Activated CD4-positive, alpha-beta memory T cell treated with anti-CD3 and anti-CD28 coated beads, Interleukin-2, amount 10 ng/mL, durations not matched to agents 7 days and 5 days (primary cell): ENCODE measurements at places on chromosomes 16 and 17. TPM values are rescaled to one million over a fixed set of nuclear protein-coding genes. Genes with fewer than 3 reads are reported as not detected.

The MPP2 gene
- total RNA-seq = 0.48 TPM

The IRX6 gene
- total RNA-seq = not detected

The INCA1 gene
- total RNA-seq = 0.25 TPM

The HBZ gene
- total RNA-seq = not detected

The ITGAE gene
- 22.0 TPM for total RNA-seq

DNA sequence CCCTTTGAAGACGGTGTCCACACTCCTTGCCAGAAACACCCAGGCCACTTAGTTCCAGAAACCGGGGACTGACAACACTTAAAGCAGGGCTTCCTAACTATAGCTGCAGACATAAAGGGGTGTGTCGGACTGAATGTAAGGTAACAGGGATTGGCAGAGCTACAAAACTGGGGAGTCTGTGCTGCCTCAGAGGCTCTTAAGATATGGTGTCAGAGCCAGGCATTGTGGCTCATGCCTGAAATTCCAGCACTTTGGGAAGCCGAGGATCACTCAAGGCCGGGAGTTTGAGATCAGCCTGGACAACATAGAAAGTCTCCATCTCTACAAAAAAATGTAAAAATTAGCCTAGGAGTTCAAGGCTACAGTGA lies 14.2 kb upstream of the NLRC3 start:
- H3K36me3 ChIP-seq = peaks cover 30% of the 10 kb centered on the region
- H3K4me3 ChIP-seq = no peak overlapping the region
- DNase-seq = no peak
- H3K27ac ChIP-seq = no peak overlapping the region

GRCh38 chr17:57662644-57663308 lies 82.3 kb downstream of the CCDC182 start:
- no peaks in the 10 kb centered on the region for H3K27me3 ChIP-seq
- H3K4me3 ChIP-seq = no peak overlapping the region
- DNase-seq = peak; percentile 32
- H3K36me3 ChIP-seq = peaks cover 7% of the 10 kb centered on the region

DNA sequence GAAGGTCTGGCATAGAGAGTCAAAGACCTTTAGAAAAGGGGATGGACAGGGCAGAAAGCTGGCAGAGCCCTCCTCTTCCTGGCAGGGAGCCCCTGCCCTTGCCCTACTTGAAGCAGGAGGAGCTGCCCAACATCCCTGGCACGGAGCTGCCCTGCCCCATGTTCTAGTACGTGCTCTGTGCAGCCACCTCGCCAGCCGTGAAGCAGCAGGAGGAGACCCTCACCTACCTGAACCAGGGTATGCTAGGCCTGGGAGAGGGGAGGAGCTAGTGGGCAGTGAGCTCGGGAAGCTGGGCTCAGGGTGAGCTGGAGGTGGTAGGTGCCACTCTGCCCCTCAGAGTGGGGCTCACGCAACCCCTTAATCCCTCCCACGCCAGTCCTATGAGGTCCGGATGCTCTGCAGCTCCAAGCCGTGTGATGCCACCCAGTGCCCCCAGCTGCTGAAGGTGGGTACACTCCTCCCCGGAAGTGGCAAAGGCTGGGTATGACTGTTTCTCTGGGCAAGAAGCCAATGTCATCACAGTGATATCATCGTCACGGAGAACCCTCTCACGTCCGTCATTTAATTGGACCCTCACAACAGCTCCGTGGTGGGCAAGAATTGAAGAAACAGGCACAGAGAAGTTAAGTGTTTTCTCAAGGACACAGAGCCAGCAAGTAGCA lies 12.7 kb upstream of the STAC2 start:
- DNase-seq = peak; percentile 82
- H3K36me3 ChIP-seq = no peaks in the 10 kb centered on the region
- H3K4me3 ChIP-seq = peak overlapping the region; percentile 51
- H3K27ac ChIP-seq = peak overlapping the region; percentile 78
- peaks cover 23% of the 10 kb centered on the region for H3K4me1 ChIP-seq

DNA sequence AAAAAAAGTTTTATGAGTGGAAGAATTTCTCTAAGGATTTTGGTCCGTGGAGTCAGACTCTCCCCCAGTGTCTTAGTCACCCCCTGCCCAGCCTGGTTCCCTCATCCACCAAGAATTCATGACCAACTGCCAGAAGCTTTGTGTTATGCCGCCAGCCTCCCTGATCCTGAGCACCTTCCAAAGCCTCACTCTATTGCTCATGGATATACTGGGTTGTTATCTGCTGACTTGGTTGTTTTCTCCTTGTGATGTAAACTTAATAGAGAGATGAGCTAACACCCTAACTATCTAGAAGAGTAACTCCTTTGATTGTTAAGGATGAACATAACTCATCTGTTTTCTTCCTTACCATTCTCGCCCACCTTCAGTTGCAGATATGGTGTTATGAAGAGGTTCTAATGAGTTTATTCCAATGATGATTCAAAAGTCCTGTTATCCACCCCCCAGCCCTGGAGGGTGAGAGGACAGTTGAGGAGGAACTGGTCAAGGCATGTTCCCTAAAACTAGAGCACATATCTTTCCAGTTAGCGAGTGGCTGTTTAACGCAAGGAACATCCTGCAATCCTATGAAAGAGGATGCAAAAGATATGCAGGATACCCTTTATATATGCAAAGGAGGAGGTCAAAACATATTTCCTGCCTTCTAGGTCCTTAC lies 1.5 kb upstream of the PSMD3 start:
- H3K27ac ChIP-seq = no peak overlapping the region
- H3K4me1 ChIP-seq = peaks cover 31% of the 10 kb centered on the region
- peaks cover 16% of the 10 kb centered on the region for H3K27me3 ChIP-seq
- peaks cover 14% of the 10 kb centered on the region for H3K36me3 ChIP-seq
- DNase-seq = no peak

GRCh38 chr17:181245-182049 lies at the start of gene DOC2B:
Gene DOC2B (minus strand): TSS chr17:181650. CDS start chr17:181479, 171 bp downstream.
- DNase-seq = no peak
- peaks cover 49% of the 10 kb centered on the region for H3K27me3 ChIP-seq
- H3K4me3 ChIP-seq = peak within 1 kb of the TSS; percentile 14
- no peaks in the 10 kb centered on the region for H3K36me3 ChIP-seq
- H3K4me1 ChIP-seq = peaks cover 11% of the 10 kb centered on the region
- no peak within 1 kb of the TSS for H3K27ac ChIP-seq

DNA sequence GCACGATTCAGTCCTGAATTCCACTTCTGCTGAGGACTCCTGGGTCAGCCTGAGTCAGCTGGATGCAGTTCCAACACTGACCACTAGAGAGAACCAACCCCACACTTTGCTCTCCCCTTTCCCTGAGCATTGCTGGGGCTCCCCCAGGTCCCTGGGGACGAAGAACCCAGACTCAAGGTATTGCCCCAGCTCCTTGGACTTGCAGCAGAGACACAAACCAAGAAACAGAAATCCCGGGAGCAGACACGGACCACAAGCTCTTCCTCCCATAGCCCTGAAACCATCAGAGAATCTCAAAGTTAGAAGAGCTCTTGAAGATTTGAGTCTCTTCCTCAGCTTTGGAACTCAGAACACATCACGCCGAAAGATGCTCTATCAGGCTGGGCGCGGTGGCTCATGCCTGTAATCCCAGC lies 678 bp upstream of the GH1 start:
- no peak overlapping the region for H3K4me3 ChIP-seq
- peaks cover 19% of the 10 kb centered on the region for H3K27me3 ChIP-seq
- no peak overlapping the region for H3K27ac ChIP-seq
- no peaks in the 10 kb centered on the region for H3K36me3 ChIP-seq
- peak; percentile 79 for DNase-seq

- H3K27me3 ChIP-seq = no peaks in the 10 kb centered on the region
- peak within 1 kb of the TSS; percentile 90 for H3K4me3 ChIP-seq
- peaks cover 23% of the 10 kb centered on the region for H3K4me1 ChIP-seq
- no peaks in the 10 kb centered on the region for H3K36me3 ChIP-seq
Observed at GRCh38 chr17:28370035-28370743, at the start of gene VTN. Gene VTN (minus strand): TSS chr17:28370307. CDS start chr17:28370203, 104 bp downstream.

- no peaks in the 10 kb centered on the region for H3K27me3 ChIP-seq
- DNase-seq = peak; percentile 56
- peaks cover 57% of the 10 kb centered on the region for H3K4me1 ChIP-seq
- H3K36me3 ChIP-seq = peaks cover 28% of the 10 kb centered on the region
Observed at GRCh38 chr17:42266918-42267766, 9.0 kb downstream of the STAT5B start.
